Right lung (tissue), 10 donors: ENCODE measurements at places on chromosomes 7 and 10.

DNA sequence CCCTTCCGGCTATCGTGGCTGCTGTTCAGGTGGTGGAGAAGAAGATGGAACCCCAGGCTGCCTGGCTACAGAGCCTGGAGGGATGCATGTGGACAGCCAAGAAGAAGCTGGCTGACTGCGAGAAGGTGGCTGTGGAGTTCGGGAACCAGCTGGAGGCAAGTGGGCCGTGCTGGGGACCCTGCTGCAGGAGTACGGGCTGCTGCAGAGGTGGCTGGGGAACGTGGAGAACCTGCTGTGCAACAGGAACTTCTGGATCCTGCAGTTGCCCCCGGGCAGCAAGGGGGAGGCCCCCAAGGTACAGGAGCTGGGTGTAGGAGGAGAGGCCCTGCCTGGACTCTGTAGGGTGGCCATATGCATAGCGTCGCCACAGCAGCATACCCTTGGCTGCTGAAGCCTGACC lies 25.6 kb downstream of the ZNF783 start:
- DNase-seq = no peak

DNA sequence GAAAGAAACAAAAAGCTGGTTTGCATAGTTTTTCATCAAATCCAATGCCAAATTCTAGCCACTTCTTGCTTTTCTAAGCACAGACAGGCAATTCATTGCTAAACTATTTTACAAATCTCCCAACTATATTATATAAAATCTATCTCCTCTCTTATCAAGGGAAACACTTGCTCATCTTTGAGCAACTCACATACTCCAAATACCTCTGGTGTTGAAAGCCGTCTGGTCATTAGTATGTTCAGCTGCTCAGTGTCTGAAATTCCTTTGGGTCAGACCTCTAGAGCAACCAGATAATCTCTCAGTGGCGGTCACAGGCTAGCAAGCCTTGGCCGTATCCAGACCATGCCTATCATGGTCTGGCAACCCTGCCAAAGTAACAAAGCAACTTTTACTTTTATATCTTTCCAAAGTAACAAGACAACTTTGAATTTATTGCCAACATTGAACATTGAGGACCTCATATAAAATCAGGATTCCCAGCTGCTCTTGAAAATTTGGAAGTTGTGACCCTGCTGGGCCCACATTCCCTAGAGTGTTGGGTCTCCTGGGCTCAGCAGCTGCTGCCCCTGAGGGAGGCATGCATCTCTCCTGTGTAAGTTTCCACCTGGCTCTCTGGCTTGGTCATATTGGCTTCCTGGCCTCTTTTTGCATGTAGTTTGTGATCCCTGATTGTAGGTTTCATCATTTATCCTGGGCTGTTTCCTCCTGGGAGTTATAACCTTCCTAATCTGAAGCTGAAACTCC lies 56.8 kb upstream of the LANCL2 start:
- DNase-seq = no peak

DNA sequence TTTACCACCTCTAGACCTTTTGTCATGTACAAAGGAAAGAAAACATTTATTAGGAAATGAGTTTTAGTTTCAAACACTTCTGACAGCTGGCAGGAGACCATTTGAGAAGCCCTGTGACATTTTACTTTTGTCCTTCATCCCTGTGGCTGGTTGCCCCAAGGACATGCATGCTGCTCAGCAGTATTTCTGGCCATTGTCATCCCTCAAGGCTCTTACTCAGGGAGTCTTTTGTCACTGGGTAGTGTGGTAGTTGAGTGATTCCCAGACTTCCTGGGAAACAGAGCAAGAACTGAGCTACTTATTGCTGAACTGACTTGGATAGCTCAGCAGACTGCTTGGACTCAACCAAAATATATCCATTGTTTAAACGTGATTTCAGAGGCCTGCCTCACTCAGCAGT lies 142.8 kb downstream of the LRRC4 start:
- no peak for DNase-seq

DNA sequence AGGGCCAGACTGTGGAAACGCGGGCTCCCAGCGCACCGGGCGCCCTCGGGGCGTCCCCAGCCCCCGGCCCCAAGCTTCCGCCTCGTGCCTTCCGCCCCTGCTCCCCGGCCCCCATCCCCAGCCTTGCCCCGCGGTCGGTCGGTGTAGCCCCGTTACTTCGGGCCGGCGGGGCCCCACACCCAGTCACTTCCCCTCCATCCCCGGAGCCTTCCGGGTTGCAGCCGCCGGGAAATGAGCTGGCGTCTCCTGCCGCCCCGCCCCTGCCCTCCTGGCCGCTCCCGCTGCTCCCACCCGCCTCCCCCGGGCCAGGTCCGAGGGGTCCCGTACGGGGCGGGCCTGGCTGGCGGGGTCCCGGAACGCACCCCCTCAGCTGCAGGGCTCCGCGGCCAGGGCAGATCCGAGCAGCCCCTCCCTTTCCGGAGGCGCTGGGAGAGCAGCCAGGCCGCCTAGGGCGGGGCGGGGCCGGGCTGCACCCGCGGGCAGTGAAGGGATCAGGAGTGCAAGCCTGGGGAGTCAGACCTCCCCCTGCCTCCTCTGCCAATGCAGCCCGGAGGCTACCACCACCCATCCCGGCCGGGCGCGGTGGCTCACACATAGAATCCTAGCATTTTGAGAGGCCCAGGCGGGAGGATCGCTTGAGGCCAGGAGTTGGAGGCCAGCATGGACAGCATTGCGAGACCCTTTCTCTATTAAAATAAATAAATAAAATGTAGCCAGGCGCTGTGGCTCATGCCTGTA lies 709 bp downstream of the ARPC1B start:
- peak; percentile 43 for DNase-seq

DNA sequence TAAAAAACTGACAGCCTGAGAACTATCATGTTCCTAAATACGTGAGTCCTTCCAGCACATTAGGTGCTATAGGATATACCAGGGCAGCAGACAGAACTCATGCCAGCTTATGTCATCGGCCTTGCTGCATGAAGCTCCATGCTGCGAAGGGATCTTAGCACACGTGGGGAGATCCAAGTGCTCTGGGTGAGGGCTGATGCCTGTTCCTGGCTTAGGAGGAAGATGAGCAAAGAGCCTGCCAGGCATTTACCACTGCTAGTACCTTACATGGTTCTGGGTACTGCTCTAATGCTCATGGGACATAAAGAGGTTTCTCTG lies 43.2 kb downstream of the SVIL start:
- no peak for DNase-seq

GRCh38 chr10:94571528-94571927 lies 25.9 kb downstream of the HELLS start:
- no peak for DNase-seq

DNA sequence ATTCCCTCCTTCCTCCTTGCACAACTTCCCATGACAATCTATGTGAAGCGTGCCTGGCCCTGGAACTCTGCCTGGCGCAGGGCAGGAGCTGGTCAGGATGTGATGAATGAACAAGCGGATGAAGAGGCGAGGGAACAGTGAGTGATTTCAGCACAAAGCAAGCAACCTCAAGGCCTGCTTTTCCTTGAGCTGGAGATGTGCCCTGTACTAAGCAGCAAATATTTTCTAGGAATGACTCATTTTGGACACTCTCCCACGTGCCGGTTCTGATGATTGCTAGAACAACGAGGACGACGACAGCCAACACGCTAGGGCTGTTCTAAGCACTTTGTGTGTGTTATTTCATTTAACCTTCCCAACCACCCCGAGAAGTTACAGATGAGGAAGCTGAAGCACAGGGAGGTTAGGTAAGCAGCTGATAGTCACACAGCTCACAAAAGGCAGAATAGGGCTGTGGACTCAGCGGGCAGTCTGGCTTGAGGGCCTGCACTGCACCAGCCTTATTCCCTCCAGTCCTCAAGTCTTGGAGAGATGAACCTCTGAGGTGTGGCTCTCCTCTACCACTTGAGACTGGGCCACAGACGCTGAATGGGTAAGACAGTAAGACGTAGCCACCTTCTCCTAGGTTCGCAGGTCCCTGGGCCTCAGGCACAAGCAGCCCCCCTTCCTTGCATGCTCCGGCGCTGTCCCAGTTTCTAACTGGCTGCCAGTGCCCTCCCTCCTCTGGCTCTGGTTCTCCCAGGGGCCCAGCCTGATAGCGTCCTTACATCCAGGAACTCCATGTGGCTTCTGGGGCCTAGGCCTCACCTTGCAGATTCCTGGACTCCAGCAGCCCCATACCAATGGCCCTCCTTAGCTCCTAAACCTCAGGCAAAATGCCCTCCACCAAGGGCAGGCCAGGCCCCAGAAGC lies 59.0 kb downstream of the YKT6 start:
- peak; percentile 41 for DNase-seq

DNA sequence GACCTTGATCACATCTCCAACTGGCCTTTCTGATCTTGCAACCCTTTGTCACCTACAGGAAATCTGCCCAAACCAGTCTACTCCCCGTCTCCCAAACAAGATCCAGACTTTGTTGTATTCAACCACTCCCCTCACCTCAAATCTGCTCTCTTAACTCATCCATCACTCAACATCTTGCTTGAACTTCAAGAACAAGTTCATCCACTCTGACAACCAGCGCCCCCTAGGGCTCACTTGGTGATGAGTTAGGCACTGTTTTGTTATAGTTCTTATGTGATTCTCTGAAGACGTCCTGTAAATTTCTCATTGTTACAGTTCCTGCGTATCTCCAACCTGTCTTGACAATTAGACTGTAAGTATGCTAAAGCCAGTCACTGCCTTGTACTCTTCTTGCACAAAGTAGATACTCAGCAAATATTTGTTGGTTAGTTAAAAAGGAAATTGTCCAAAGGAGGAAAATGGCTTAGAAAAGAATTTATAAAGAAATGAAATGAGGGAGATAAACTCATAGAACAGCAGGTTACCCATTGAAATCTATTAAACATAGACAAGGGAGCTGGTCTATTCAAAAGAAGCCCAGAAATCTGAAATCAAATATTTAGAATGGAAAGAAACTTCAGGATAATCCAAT lies 5.3 kb downstream of the FRMD4A start:
- no peak for DNase-seq

DNA sequence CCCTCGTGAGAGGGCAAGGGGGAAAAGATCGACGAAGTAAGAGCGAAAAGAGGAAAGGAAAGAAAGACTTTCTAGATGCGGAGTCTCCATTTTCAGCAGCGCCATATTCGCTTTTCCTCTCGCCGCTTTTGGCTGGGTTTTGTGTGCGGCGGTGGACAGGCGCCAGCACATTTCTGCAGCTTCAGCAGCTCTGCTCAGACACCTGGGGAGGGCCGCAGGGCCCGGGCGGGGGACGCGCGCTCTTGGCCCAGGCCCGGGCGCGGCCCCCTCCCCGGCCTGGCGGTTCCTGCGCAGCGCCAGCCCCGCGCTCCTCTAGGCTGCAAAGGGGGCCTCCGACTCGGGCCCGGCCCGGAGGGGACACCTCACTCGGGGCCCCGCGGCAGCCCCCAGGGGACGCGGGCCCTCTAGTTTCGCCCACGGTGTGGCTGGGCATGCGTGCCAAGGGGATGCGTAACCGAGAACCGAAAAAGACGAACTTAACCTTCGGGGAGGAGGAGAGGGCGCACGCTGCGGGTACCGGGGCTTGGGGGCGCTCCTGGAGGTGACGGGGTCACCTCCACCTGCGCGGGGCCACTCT lies 34.5 kb upstream of the EBLN1 start:
- peak; percentile 76 for DNase-seq

GRCh38 chr10:117427356-117427755 lies 52.1 kb upstream of the PDZD8 start:
- DNase-seq = no peak

- no peak for DNase-seq
Measured at GRCh38 chr7:7793249-7793648, 74.8 kb upstream of the RPA3 start.

- DNase-seq = no peak
Measured at GRCh38 chr10:124724279-124725027, 19.7 kb downstream of the FAM53B start.

GRCh38 chr7:106777674-106778299 lies 87.3 kb upstream of the PIK3CG start:
- DNase-seq = no peak

DNA sequence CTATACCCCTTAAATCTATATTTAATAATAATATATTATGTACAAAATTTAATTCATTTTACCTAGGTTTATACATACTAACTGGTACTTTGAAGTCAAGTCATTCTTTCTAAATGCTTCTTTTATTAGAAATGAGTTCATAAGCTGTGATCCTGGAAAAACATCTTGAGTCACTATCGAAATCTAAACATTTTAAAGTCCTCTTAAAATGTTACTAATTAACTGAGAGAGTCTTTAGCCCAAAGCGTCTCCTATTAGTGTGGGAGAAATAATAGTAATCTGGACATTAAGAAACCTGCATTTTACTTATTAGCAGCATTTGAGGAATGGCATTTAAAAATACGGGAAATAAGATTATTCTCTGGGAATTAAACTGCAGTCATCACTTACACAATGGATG lies 142.7 kb downstream of the CTNNA3 start:
- DNase-seq = no peak

DNA sequence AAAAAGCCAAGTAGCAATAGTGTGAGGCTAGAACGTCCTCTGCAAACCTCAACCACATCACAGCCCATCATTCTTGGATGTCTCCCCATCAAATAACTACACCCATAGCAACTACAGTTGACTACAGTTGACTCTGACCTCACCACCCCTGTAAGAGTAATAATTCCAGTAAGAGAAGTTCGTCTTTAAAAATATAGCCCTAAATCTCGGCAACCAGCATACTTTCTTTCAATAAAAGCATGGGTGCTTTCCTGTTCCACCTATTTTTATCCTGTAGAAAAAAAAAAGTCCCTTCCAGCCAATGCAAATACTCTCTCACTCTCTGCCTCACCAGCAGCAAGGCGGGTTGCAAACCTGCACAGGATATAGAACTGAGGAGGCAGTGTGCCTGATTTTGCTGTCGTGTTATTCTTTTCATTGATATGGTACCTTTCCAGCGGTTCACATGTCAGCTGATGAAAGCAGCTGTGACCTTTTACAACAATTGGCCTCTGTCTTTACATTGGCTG lies 187.5 kb upstream of the NFE2L3 start:
- no peak for DNase-seq

GRCh38 chr10:26759008-26759407 lies 61.5 kb downstream of the PDSS1 start:
- no peak for DNase-seq

DNA sequence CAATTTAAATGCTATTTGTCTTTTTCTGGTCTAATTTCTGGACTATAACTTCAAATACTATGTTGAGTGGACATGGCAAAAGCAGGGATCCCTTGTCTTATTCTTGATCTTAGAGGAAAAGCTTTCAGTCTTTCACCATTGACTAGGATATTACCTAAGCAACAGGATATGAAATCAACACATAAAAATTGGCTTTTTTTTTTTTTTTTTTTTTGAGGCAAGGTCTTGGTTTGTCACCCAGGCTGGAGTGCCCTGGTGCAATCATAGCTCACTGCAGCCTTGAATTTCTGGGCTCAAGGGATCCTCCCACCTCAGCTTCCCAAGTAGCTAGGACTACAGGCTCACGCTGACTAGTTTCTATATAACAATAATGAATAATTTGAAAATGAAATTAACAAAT lies 90.8 kb downstream of the JMJD1C start:
- DNase-seq = no peak
